ENCODE measurements at places on chromosomes 5 and 9. TPM values are rescaled to one million over a fixed set of nuclear protein-coding genes. Genes with fewer than 3 reads are reported as not detected.

CNTLN gene
- polyA plus RNA-seq, result 2.0 TPM

KIF4B gene
- polyA plus RNA-seq, result not detected

SARDH gene
- 1.7 TPM for polyA plus RNA-seq

MEF2C gene
- 14.5 TPM for polyA plus RNA-seq

OCLN gene
- polyA plus RNA-seq, result 1.2 TPM

PSAT1 gene
- polyA plus RNA-seq, result 1.9 TPM

F12 gene
- polyA plus RNA-seq, result 0.27 TPM

CCDC192 gene
- 0.43 TPM for polyA plus RNA-seq

IL13 gene
- not detected for polyA plus RNA-seq

SHOC1 gene
- not detected for polyA plus RNA-seq

PCDHB15 gene
- 2.5 TPM for polyA plus RNA-seq

C1QTNF2 gene
- 2.1 TPM for polyA plus RNA-seq

DMRTA1 gene
- polyA plus RNA-seq, result 0.20 TPM

EPB41L4B gene
- polyA plus RNA-seq, result 11.2 TPM

PIP5K1B gene
- 37.8 TPM for polyA plus RNA-seq

FCN2 gene
- 0.72 TPM for polyA plus RNA-seq

MARCHF3 gene
- polyA plus RNA-seq, result 11.0 TPM

C9orf153 gene
- polyA plus RNA-seq, result 0.18 TPM

TEK gene
- polyA plus RNA-seq, result 10.2 TPM

SPINK7 gene
- not detected for polyA plus RNA-seq
